NCI-H226 (cell line): ENCODE measurements at places on chromosomes 1 and 21.
A peak's percentile ranks its signal among the peaks of the same experiment; 100 is the strongest.

DNA sequence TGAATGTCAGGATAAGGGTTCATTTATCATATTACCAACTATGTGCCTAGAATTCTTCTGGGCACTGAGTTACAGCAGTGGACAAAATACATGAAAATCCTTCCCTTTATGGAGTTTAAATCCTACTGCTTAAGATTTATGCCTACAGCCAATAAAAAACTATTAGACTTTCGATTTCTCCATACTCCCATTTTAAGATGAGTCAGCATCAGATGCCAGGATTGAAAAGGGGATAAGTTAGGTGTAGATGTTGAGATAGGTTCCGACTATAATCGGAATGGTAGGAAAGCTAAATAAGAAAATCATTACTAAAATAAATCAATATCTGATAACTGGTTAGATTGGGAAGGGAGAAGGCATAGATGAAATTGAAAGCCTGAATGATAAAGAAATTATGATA lies 3.2 kb upstream of the COL24A1 start:
- no peak for DNase-seq

- no peak for DNase-seq
These were observed 18.3 kb downstream of the SLFNL1 start for GRCh38 chr1:41003127-41003639.

DNA sequence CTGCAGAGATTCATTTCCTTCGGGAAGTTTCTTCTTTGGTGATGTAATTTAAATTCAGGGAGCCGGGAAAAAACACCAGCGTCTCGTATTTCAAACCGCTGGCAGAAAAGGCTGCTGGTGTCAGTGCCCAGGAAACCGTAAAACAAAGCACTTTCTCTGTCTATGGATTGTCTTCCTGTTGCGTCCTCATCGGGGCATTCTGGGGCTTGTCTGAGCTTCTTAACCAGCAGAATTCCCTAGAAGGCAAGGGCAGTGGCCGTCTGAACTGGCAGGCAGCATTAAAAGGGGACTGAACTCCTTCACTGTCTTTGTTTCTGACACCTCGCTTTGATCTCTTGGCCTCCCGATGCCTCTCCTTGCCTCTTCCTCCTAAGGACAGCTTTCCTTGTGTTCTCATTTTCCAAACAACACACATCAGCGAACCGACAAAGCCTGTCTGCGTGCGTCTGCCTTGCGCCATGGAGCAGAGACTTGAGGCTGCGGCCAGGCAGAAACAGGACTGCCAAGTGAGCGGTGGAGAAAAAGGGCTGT lies 391.6 kb upstream of the VAMP3 start:
- no peak for DNase-seq

DNA sequence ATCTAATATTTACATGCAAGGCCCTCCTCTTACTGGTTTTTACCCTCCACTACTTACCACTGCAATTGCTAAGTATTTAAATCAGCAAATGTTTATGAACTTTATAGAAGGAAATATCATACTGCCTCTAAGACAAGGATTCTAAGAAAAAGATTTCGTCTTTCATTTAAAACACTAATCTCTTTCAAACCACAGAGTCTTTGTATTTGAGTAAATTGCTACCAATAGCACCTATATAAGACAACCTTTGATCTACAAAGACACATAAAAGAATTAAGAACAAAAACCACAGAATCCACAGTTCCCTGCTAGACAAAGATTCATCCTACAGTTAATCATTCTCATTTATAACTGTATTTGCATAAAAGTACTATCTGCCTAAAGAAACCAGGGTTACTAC lies 37.6 kb downstream of the RNF115 start:
- DNase-seq = no peak

- no peak for DNase-seq
These were observed 17.5 kb upstream of the ECE1 start for GRCh38 chr1:21307663-21308305.

DNA sequence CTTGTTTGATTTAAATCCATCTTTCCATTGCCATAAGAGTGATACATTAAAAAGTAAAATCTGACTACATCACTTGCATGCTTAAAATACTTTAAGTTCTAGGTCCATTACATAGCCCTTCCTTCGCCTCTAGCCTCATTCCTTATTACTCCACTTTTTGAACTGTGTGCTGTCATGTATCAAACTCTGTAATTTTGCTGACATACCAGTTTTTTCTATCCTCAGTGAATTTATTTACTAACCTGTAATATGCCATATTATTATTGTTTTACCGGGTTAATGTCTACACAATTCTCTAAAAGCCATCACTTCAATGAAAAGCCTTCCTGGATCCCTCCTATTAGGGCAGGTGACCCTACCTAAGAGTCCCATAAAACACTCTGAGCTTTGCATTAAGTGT lies 4.9 kb upstream of the SPRR2G start:
- no peak for DNase-seq

- DNase-seq = no peak
These were observed 70.7 kb downstream of the EVA1C start for GRCh38 chr21:32483293-32483595.

- no peak for DNase-seq
These were observed 94.9 kb upstream of the IGSF21 start for GRCh38 chr1:18012686-18013085.

GRCh38 chr1:39238476-39238875 lies 34.0 kb downstream of the MACF1 start:
- peak; percentile 49 for DNase-seq

GRCh38 chr1:31871703-31872102 lies 55.9 kb upstream of the SPOCD1 start:
- no peak for DNase-seq

DNA sequence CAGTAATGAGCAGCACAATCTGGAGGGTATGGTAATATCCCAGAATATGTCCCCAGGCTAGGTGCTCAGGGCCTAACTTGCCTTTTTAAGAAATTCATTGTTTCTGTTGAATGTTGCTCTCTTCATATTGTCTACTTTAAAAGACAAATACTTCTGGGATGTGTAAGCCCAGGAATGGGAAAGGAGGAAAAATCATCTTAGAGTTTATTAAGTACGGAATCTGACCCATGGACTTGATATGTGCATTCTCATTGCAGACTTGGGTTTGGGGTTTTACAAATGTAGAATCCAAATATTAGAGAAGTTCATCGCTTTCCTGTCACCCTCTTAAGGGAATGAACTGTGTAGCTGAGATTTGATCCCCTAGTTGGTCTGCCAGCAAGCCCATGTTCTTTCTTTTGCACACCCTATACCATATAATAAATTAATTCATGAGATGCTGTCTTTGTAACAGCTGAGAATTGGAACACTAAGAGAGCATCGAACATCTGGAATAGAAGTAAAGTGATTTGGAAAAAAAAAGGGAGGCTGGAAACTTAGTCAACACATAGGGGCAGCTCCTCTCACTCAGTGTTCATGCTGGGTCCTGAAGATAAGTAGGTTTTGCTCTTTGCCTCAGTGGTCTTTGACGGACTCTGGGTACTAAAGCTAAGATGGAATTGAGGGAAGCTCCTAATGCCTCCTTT lies 235.8 kb upstream of the C1orf105 start:
- DNase-seq = no peak

GRCh38 chr21:38219049-38219628 lies 37.7 kb upstream of the KCNJ15 start:
- DNase-seq = peak; percentile 58

DNA sequence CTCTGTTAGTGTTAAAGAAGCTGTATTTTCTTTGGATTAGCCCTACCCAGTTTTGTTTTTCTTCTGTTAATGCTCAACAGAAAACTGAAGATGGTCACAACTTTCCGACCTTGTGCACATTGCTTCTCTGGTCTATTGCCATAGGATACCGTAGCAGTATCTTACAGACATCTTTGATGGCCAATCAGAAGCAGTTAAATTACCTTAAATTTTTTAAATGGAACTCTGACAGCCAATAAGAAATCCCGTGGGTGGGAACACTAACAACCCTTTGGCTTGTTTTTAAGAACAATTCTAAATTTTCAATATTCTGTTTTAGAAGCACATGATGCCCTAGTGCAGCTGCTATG lies 17.2 kb downstream of the NFYC start:
- peak; percentile 82 for DNase-seq

DNA sequence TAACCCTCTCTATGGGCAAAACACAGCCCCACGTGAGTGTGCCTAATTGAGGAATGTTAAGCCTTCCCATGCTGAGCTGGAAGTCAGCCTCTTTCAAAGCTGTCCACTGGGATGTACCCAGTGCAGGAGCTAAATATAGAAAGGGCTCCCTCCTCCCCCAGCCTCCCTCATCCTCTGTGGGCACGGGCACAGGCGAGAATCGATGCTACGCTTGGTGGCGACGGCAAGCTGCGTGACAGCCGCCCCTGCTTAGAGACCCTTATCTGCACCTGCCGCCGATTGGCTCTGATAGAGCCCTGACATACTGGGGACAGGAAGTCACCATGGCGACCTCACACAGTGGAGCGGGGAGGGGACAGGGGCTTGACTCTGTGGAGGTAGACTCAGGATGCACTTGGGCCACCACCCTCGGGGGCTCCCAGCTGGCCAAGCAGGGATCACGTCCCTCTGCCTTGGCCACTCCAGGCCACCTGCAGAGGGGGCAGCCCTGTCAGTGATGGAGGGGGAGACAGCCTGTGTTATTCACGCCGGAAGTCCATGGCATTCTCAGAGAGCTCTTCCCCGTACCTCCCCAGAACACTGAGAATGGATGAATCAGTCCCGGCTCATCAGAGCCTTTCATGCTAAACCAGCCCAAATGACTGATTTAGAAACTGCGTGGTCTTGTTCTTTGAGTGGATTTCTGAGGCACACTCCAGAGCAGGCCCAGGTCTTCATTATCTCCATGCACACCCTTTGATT lies 84.8 kb downstream of the KCND3 start:
- DNase-seq = no peak

GRCh38 chr1:21919520-21919919 lies 17.6 kb downstream of the HSPG2 start:
- DNase-seq = no peak

DNA sequence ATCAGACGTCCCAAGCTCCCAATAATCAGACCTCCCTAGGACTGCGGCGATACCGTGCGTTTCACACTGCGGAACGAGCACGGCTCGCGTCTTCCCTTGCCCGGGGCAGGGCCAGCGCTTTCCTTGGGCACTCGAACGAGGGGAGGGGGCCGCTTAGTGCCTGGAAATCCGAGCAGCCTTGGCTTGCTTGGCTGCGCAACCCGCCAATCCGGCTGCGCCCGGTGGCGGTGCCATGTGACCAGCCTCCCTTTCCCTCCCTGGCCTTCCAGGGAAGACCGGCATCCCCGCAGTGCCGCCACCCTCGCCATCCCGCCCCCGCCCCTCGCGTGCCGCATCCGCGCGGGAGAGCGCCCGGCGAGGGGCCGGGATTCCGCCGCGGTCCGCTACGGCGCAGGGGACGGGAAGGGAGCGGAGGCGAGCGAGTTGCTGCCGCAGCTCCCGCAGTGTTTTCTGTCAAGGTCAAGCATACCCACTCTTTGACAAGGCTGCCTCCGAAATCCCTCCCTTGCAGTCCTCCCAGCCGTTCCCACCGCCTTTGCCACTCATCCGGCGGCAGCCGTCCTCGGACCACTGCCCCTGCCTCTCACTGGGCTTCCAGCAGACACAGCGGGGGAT lies 8.3 kb upstream of the RNF19B start:
- DNase-seq = no peak

GRCh38 chr1:91799159-91799558 lies 86.8 kb downstream of the TGFBR3 start:
- DNase-seq = no peak

DNA sequence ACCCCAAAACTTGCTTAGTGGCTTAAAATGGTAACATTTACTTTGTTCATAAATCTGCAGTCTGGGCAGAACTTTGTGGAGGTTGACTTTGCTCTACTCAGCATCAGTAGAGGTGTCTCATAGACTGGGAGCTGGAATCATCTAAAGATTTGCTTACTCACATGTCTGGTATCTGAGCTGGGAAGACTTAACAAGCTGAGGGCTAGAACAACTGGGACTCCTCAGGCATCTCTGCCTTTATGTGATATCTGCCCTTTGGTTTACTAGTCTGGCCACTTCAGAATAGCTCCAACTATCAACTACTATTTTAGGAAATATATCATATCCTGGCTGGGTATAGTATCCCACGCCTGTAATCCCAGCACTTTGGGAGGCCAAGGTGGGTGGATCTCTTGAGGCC lies 82.5 kb downstream of the C4BPA start:
- peak; percentile 72 for DNase-seq

GRCh38 chr1:39818482-39818881 lies 29.8 kb upstream of the BMP8B start:
- DNase-seq = no peak

DNA sequence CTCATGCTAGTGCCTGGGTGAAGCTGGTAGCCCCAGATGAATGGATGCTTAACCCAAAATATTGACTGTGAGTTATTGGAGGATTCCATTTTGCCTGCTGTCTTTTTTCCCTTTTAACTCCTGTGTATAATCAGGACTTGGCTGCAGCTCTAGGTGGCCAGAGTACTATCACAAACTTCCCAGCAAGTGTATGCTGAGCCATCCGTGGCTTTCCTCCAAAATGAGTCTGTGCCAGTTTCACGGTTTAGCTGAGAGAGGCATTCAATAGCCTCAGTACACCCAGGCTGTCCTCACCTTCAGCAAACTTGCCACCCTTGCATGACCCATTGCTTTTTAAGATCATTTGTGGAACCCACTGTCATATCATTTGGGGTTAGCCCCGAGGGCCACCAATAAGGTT lies 5.3 kb upstream of the DPT start:
- no peak for DNase-seq

DNA sequence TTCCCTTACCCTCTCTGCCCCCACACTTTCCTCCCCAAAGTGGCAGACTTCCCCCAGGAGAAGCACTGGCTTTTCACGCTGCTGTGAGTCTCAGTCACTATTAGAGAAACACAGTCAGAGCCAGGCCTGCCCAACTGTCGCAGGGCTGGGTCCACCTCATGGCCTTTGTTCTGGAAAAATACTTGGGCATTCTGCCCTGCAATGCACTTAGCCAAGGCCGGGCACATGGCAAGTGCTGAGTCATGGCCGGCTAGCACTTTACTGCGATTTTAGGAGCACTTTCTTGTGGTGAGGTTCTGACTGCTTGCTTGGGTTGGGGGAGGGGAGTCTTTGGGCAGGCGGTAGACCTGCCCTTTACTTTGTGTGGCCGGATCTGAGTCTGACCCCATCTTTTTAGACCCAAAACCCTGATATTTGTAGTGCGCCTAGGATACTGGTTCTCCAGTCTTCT lies 7.7 kb downstream of the EPHX1 start:
- DNase-seq = peak; percentile 59
